ENCODE measurements at places on chromosomes 12 and 14.

GRCh38 chr12:9910716-9911421 is 21.3 kb downstream of the CLEC2A start:
- ATAC-seq = no peak

GRCh38 chr14:21026988-21027315 is 2.1 kb upstream of the NDRG2 start:
- ATAC-seq = no peak

GRCh38 chr12:95131589-95132340 is 58.3 kb upstream of the NR2C1 start:
- ATAC-seq = no peak

DNA sequence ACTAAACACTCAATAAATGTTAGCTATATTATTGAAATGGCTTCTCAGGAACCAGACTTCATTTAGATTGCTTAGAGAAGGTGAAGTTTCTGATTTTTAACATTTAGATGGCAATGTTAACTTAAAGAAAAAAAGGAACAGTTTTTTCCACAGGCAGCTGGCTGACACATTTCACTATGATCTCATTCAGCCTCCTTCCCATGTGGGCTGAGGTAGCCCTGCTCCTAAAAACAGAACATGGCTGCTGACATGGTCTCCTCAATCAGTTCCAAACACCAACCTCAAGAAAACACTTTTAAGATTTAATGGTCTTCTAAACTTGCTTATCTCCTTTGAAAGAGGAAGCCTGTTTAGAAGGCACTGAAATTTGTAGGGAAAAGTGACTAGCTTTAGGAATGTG is 23.8 kb downstream of the GNS start:
- no peak for ATAC-seq

DNA sequence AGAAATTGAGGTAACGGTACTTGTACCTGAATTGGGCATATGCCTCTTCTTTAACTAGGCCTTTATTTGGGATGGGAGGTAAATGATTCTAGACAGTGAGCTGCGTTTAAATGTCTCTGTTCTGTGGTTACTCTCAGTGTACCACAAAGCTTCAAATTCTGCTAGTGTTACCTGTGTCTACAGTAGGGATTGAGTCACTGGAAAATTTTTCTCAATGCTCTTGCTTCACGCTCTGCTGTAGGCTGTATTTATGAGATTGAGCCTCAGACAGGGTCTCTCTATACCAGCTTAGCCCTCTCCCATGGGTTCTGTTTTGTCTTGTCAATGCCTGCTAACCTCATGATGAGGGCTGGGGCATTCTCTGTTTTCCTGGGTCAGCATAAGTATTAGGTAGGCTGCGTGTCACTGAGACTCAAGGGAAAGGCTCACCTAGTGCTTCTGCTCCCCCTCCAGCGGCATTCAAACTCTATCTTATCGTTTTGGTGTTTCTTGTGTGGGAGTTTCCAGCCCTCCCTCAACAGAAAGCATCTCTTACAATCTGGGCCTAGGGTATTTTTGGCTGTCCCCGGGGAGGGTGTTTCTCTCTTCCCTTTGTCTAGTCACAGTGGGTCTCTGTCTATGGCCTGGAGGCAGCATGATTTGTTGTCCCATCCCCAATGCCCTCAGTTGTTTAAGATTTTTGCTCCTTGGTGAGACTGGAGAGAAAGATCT is 285.8 kb downstream of the ADGRD1 start:
- ATAC-seq = peak; percentile 58

DNA sequence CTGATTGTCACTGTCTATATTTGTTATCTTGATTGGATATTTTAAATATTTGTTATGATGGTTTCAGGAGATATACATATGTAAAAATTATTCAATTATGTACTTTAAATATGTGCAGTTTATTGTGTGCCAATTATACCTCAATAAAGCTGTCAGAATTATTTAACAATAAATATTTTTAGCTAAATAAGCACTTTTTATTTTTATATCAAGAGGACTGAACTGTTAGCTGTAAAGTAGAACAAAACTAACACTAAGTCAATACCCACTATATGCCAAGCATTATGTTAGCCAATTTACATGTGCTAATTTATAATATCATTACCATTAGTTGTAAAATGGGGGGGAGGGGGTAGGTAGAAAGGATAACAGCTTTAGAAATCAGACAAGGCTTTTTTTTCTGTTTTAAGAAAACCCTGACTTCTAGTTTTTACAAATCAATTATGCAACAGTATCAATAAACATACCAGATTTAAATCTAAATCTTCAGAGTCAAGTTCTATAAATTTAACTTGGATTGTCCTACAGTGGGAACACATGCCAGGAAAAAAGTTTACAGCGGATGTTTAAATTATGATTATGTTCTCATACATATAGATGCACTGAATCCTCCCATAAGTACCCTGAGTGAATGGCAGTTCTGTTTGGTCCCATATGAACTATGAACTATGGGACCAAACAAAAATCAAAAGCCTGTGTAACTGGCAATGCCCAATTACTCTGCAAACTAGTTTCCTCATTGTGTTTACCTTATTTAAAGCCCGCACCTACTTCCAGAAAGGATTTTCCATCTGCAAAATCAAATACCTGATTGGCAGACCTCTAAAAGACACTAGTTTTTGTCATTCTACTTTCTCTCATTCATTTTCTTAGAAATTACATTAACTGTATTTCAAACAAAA is 2.8 kb downstream of the RALGAPA1 start:
- no peak for ATAC-seq

DNA sequence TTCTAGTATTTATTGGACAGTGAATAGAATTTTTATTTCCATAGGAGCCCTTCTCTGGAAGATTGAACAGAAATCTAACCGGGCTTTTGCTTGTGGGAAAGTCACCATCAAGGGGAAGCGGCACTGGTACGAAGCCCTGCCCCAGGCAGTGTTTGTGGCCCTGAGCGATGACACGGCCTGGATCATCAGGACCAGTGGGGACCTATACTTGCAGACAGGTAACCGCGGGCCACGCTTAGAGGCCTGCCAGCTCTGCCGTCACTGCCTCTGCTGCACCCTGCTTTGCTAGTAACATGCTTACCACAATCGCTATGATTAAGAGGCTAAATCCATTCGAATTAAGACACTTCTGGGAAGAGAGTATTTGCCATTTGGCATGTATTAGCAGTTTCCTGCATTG is 69.2 kb downstream of the ANKRD9 start:
- no peak for ATAC-seq

- peak; percentile 41 for ATAC-seq
Observed at GRCh38 chr12:48996794-48997718, 2.1 kb downstream of the DDN start.

DNA sequence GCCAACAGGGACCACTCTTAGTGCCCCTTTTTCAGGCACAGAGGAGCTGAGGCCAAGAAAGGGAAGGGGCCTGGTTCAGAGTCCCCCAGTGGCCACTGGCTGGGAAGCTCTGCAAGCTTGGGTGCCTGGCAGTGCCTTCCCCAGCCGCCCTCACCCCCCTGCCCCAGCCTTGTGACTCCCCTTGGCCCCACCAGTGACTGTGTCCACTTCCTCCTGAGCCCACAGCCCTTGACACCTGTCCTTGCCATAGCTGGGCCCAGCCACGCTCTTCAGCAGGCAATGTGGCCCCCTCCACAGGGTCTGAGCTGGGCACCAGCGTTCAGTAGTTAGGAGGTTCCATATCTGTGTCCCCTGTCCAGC is 19.0 kb upstream of the C14orf180 start:
- no peak for ATAC-seq

GRCh38 chr12:116427200-116427930 is 131.8 kb upstream of the MAP1LC3B2 start:
- ATAC-seq = no peak

DNA sequence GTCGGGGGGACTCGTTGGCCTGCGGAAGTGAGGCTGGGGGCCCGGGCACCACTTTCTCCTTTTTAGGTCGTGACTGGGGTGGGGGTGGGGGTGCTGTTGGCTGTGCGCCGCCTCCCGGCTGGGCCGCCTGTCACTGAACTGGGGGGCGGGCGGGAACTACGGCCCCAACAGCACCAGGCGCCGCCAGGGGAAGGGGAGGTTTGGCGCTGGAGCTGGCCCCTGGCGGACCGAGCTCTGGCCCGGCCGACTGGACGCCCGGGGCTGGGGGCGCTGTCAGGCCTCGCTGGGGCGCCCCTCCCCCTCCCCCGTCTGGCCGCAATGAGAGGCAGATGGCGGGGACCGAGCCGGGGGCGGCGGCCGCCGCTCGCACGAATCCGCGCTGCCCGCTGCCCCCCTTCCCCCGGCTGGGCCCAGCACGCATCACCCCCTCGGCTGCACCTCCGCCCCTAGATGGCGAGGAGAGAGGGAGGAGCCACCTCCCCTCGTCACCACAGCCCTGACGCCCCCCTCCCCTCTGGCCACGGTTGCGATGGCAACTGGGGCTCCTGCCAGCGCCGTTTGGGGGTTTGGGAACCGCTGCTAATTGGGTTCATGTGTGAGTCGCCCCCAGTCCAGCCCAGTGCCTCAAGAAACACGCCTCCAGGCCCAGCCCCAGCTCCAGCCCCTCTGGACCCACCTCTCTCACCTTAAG is 723 bp downstream of the NFATC4 start:
- no peak for ATAC-seq

- no peak for ATAC-seq
Observed at GRCh38 chr14:53516261-53516774, 363.2 kb upstream of the DDHD1 start.

DNA sequence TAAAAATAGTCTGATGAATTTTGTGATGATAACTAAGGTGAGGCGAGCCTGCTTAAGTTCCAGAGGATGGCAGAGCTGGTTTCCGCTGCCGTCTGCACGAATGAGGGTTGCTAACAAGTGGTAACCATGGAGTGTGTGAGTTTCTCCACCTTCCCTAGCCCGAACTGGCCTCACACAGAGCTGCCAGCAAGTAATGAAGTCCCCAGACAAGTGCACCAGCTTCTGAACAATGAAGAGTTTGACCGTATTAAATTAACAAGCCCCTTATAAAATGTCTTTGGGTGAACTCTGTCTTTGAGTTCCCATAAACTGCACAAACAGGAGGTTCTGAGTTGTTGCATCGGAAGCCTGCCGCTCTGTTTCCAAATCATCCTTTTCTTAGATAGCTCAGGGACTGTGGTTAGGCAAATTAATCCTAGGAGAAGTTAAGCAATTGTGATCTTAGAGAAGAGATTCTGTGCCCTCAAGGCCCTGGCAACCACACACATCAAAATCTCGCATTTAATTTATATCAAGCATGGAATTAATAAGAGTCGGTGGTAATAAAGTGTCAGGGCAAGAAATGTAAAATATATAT is 274.1 kb upstream of the DAAM1 start:
- no peak for ATAC-seq

DNA sequence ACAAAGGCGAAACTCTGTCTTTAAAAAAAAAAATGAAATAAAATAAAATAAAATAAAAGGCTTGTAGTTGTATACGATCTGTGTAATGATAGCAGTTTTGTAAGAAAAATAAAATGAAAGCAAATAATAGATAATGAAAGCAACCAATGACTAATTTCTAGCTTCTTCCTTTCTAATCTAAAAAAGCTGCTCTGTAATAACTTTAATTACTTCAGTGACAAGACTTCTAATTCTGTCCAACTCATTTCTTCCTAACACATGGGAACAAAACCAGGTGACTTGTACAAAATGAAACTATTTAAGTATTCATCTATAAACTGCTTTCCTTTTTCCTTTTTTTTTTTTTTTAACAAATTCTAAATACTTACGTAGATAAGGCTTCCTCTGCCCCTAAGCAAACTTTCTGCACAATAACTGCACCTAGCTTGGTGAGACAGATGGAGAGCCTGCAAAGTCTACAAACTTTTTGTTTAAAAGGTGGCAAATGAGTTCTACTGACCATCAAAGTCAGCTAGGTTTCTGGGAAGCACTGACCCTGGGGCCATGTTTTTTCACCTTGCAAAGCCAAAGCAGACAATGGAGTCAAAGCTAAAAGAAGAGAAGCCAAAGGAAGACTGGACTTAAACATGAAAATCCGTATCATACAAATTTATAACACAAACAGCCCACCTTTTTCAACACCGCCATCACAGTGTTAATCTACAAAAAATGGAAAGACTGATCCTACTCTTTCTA is 28.2 kb downstream of the DENND5B start:
- ATAC-seq = no peak

DNA sequence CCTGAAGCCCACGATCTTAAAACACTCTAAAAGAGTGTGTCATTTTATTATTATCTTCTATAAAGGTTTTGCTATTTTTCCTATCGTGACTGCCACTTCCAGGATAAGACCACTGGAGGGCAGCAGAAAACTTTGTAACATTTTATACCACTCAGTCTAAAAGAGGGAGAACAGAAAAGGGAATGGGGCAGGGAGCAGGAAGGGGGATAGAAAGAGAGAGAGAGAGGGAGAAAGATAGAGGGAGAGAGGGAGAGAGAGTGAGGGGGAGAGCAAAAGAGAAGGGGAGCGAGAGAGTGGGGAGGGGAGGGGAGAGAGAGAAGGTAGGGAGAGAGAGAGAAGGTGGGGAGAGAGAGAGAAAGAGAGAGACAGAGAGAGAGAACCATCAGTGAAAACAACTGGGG is 2.0 kb upstream of the ART4 start:
- no peak for ATAC-seq

GRCh38 chr12:132904718-132905328 is 17.4 kb upstream of the CHFR start:
- ATAC-seq = peak; percentile 9

DNA sequence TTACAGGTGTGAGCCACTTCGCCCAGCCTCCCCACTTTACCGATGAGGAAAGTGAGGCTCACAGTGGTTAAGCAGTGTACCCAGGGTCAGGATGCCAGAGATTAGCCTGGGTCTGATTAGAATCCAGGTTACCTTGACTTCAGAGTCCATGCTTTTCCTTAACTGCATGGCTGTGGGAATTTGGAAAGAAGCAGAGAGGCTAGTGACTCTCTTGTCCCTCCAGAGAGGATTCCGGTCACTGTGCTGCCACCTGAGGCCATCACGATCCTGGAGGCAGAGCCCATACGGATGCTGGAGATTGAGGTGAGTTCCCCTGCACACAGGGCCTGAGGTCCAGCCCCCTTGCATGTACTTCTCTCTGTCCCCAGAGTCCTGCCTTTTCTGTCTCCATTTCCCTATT is 4.7 kb downstream of the REC8 start:
- no peak for ATAC-seq

DNA sequence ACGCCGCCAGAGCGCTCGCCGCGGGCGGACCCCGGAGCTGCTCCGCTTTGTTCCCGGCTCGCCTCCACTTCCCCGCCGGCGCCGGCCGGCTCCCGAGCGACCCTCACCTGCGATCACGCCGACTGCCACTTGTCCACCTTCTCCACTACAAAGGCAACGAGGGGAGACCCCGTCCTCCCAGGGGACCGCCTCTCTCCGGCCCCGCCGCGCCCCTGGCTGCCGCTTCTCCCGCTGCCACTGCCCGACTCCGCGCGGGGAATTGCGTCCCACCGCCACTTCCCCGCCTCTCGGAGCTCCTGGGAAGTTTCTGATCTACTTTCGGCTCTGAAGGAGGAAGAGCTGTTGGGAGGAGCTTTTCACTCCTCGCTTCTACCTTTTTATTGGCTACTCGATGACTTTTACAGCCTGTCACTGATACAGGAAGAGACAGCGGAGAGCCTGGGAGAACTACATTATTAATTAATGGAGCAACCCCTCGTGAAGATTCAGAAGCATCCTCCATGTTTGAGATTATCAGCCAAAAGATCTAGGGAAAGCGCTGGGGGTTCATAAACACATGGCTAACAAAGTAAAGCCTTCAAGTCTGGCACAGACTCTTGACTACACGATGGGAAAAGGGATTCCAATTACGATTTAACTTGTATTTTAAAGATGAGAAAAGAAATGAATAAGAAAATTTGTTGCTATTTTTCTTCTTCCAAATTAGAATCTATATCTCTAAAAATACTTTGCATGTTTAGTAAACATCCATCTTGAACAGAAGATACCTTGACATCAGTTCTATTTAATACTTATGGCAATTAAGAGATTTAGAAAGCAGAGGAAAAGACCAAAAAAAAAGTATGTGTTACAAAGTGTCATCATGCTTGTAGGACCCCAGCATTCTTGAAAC is at the start of gene BAZ1A:
Gene BAZ1A, minus strand, starts transcription at position 330 of the 892 bp plus-strand sequence. CDS start 756 bp downstream, outside the sequence.
- peak; percentile 32 for ATAC-seq

Data from activated CD4-positive, CD25-positive, alpha-beta regulatory T cell treated with anti-CD3 and anti-CD28 coated beads, Interleukin-2, amount 50 U/mL, for 24 hours (primary cell).